ENCODE measurements at places on chromosomes 11 and 22. TPM values are rescaled to one million over a fixed set of nuclear protein-coding genes. Genes with fewer than 3 reads are reported as not detected.

IGSF22 gene
- 0.41 TPM for total RNA-seq

YPEL4 gene
- 0.43 TPM for total RNA-seq

APOL1 gene
- total RNA-seq, result 37.2 TPM

GRIA4 gene
- not detected for total RNA-seq

GRCh38 chr11:1406571-1407485 lies 17.1 kb downstream of the BRSK2 start:
- no peak for DNase-seq

DNA sequence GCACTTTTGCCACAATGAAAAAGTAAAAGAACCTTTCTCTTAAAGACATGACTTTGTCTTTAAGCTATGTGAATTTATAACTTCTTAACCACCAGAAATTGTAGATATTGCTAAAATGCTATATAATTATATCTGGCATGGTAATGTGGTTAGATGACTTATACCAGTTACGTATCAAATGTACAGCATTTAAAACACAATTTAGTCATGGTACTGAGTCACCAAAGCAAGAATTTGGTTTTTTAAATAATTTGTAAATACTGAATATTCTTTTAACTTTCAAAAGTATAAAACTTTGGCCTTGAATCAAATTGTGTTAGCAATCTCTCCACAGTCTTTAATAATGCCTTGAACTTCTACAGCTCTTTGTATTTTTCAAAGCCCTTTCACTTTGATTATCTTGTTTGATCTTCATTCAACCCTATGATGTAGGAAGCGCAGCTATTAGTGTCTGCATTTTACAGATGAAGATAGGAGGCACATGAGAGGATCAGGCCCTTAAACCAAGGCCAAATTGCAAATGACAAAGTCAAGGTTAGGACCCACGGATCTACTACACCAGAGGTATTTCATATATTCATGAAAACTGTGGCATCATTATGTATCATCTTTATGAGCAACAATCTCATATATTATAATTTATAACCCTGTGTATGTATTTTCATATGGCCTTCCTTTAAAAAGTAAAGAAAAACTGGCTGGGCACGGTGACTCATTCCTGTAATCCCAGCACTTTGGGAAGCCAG lies 4.4 kb upstream of the SYTL2 start:
- DNase-seq, result no peak

DNA sequence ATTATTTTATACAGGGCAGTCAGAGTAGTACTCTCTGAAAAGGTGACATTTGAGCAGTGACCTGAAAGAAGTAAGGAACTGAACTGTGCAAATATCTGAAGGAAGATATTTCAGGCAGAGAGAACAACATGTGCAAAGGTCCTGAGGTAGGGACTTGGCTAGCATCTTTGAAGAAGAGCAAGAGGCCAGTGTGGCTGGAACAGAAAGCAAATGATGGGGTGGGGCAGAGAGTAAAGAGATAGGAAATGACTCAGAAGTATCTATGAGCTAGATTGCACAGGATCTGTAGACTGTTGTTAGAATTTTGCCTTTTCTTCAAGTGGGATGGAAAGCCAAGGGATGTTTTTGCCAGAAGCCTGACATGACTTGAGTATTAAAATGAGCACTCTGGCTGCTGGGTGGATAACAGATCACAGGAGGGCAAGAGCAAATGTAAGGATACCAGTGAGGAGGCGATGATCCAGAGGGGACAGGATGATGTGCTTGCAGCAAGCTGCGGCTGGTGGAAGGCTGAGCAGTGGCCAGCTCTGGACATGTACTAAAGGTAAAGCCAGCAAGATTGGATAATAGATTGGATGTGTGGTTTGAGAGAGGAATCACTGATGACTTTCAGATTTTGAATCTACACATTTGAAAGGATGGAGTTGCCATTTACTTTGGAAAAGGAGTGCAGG lies 33.2 kb upstream of the TTC12 start:
- no peak for DNase-seq

DNA sequence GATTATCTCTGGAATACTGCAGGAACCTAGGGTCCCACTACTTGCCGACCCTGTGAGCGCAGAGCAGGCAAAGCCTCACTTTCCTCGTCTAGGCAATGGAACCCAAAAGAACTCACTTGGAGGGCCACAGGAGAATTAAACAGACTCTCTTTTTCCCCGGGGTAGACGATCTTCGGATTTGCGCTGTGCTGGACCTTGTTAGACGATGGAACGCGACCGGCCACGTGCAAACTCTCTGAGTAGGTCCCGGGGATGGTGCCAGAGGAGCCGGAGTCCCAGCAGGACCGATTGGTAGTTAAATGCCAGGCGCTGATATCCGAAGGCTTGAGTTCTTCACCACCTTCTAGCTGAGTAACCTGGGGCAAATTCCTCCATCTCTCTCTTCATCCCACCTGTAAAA lies 1.0 kb upstream of the SLC1A2 start:
- DNase-seq, result peak; percentile 9

Measured in activated CD4-positive, alpha-beta T cell treated with anti-CD3 and anti-CD28 coated beads for 36 hours (primary cell).